ENCODE measurements at places on chromosomes 2 and 18. TPM values are rescaled to one million over a fixed set of nuclear protein-coding genes. Genes with fewer than 3 reads are reported as not detected.
A peak's percentile ranks its signal among the peaks of the same experiment; 100 is the strongest.

SETBP1 gene
- 6.7 TPM for total RNA-seq

AFF3 gene
- 0.59 TPM for total RNA-seq

PAIP2B gene
- 2.2 TPM for total RNA-seq

GRCh38 chr2:128783193-128783671 is 464.6 kb upstream of the HS6ST1 start:
- DNase-seq, result no peak

DNA sequence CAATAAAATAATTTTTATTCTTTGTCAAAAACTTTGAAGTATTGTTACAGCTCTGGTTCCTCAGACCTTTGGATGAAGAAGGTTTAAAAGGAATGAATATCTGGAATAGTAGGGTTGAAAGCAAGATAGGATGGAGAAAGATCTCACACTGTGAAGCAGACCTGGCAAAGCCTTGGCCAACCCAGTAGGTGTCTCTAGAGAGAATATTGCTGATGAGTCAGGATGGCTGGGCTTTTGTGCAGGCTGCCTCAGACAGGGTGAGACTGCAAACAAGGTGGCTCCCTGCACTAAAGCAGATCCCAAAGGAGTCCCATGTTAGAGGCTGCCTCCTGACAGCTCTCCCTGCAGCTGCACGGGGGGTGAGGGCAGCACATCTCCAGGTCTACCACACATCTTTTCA is 226.0 kb upstream of the ITGA4 start:
- DNase-seq, result peak; percentile 16

DNA sequence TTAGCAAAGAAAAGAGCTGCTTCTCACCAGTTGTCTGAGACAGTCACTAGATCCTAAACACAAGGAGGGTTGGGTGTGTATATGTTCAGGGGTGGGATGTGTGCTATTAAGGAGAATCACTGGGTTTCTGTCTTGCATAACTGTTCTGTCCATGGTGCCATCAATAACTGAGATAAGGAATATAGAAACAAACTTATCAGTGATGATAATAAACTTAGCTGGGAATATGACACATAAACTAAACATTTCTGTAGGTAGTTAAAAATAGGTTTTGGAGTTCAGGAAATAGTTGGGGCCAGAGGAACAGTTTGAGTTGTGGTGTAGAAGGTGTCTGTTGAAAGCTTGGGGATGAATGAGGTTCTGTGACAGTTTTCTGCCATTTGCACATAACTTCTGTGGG is 17.4 kb downstream of the NAPG start:
- DNase-seq, result no peak

- no peak for DNase-seq
Observed at GRCh38 chr2:140791802-140792201, 1339.0 kb downstream of the LRP1B start.

All from activated CD4-positive, alpha-beta memory T cell treated with anti-CD3 and anti-CD28 coated beads for 36 hours (primary cell).